ENCODE measurements at places on chromosomes 2 and 18.

- no peak for DNase-seq
Observed at GRCh38 chr18:63233334-63233733, 86.2 kb downstream of the BCL2 start.

- peak; percentile 49 for DNase-seq
Observed at GRCh38 chr2:171522788-171523087, 464 bp downstream of the CYBRD1 start.

GRCh38 chr18:72672364-72673184 lies 128.4 kb upstream of the CBLN2 start:
- DNase-seq, result no peak

DNA sequence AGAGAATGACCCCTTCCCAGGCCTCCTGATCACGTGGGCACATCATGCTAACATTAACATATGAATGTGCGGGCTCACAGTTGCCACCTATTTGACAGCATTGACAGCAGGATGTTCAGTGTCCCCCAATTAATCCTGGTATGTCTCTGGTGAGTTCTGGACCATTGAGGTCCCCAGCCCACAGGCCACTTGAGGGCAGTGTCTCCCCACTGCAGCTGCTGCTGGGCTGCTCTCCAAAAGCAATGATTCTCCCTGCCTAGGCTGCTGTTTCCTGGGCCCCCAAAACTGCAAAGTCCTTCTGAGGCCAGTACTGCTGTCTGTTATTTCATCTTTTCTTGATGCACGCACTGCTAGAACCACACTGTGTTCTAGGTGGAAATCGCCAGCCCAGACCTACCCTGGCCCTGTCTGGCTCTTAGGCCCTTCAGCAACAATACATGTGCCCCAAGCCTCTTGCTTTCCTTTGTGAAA lies 52.7 kb upstream of the MAPK4 start:
- peak; percentile 17 for DNase-seq

GRCh38 chr2:128372621-128373341 lies 54.1 kb upstream of the HS6ST1 start:
- DNase-seq, result peak; percentile 21

- no peak for DNase-seq
Observed at GRCh38 chr2:99607861-99608491, 118.2 kb upstream of the REV1 start.

DNA sequence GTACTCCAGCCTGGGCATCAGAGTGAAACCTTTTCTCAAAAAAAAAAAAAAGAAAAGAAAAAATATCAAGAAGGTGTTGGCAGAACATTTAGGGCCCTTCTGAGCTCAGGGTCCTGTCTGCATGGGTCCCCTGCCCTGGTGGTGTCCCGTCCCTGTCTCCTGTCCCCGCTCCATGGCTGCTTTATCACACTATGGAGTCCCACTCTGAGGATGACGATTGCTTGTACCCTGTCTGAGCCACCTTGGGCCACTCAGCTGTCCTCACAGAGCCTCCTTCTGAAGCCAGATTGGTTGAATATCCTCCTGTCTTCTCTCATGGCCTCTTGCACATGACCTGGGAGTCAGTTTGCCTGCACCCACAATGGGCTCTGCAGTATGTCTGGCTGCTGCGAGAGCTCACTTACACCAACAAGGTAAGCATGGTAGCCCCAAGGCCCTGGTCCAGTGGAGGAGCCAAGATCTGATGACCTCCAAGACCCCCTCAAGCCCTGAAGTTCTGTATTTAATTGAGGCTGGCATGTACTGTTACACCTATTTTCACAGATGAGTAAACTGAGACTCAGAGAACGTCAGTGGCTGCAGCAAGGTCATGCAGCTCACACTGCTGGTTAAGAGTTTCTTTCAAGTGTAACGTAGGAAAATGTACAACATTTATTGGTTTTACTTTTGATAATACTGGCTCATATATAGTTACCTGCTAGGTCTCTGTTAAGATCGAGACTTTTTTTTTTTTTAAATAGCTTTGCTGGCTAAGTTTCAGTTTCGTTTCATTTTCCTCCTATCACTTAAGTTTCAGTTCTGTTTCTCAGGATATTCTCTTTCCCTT lies 16.9 kb upstream of the ZCCHC2 start:
- peak; percentile 60 for DNase-seq

GRCh38 chr2:86649119-86649947 lies 25.7 kb upstream of the RNF103 start:
- DNase-seq, result no peak

DNA sequence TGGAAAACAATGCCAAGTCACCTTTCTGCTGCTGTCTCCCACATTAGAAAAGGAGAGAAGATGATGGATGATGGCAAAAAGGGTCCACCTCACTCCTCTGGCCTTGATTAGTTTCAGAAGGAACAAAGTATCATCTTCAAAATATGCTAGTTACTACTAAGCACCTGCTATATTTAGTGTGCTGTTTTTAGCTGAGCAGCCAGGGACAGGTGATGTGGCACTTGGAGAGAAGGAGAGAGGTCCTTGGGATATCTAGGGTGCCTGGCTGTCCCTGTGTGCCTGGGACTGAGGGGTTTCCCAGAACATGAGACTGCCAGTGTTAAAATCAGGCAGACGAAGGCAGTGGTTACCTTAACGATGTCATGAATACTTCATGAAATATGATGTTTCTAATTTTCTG lies 235.5 kb upstream of the NT5C1B start:
- no peak for DNase-seq

GRCh38 chr2:30414961-30415360 lies 32.1 kb upstream of the LCLAT1 start:
- no peak for DNase-seq

DNA sequence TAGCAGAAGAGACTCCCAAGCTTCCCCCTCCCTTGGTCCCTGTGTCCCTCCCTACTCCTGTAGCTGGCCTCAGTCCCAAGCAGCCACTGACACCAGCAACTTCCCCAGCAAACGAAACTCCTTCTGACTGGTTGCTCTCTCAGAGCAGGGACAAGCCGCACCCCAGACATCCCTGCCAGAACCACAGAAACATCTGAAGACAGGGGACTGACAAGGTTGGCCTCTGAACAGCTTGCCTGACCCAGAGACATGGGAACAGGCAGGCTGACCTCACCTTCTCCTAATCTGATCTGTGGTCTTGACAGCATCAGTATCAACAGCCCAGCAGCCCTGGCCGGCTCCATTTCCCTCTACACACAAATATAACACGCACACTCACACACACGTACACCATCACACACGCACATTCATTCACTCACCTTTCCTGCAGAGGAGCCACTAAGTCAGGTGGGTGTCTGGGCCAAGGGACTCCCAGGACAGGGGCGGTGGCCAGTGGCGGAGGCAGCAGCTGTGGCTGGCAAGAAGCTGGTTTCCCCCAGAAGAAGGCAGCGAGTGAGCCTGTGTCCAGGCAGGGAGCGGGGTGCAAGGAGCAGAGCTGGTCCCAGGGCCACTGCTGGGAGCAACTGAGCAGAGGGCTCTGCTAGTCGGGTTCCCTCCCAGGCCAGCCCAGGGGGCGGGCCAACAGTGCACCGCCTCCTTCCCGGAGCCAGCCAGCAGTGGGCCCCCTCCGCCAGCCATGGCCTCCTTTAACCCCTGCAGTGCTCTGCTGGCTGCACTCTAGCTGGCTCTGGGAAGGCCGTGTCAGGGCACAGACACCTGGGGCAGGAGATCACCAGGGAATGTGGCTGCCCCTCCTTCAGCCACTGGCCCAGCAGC lies 59.1 kb downstream of the TNS1 start:
- no peak for DNase-seq

DNA sequence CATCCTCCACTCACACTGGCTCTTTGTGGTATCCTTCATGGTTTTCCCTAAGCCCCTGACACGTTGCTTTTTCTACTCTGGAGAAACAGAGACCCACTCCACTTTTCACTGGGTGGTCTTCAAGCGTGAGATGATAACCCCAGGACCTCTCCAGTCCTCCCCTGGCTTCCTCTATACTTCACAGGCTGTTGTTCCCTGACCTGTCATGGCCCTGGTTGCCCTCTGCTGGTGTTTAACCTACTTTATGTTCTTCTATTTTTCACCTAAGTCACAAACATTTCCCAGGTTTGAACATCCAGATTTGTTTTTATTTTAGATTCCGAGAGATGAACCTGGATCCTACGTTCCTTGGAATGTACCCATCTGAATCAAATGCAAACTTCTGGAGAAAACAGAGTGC lies 84.5 kb downstream of the AOX1 start:
- no peak for DNase-seq

GRCh38 chr2:114727012-114727411 lies 284.6 kb downstream of the DPP10 start:
- DNase-seq, result no peak

GRCh38 chr2:172596776-172597175 lies 40.9 kb downstream of the PDK1 start:
- DNase-seq, result no peak

DNA sequence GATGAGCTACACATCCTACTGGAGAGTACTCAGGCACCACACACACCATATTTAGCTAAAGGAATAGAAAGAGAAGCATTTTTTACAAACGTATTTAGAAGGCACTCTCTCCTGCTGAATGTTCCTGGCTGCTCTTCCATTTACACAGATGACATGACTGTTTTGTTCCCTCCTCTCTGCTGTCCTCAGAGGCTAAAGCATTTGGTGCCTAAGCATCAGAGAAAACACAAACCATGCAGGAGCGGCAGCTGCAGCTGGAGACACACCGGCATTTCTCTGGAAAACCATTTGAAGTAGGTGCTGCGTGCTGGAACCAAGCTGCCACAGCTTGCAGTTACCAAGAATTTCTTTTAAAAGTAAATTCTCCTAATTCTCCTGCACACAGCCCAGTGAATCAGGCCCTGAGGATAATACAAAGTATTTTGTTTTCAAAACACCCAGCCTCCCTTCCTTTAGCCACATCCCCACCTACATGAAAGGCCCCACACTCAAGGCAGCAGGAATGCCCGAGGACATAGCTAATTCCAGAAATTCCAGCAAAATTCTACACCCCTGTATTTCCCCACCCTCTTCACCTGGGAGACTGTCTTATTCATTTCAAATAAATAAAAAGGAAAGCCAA lies 488.9 kb upstream of the SOX11 start:
- DNase-seq, result no peak

DNA sequence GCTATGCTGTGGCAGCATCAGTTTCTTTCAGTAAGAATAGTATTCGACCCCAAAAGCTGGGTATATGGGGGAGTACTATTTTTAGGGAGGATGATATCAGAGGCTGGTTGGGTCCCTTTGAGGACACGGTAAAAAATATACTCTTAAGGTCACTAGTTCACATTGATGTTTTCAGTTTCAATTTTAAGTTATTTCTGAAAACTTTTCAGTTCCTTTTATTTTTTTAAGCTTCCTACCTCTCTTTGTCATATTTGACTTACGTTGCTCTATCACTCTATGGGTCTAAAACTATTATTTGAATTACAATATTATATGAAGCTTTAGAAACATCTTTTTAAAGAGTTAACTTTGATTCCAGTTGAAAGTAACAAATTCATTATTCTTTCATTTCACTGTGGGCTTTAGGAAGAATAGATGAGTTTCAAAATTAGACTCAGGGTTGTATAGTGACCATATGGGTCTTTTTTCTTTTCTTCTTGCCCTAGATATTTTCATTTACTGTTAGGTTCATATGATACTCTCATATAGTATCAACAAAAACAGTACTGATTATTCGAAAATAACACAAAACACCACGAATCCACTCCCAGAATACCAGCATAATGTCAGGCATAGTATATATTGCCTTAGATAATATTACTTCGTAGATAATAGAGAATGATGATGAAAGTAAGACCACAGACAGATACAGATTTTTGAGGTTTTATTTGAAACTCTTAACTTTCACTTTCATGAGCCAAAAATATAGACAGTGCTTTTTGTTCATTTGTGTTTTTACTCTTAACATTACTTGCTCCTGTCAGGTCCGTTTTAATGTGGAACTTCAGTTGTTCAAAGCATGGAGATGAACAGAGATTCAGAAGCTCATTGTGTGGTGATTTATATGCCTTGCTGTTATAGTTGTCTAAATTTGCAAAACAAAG lies 9.8 kb downstream of the RMDN2 start:
- no peak for DNase-seq

- no peak for DNase-seq
Observed at GRCh38 chr2:161068670-161069069, 91.6 kb upstream of the TANK start.

DNA sequence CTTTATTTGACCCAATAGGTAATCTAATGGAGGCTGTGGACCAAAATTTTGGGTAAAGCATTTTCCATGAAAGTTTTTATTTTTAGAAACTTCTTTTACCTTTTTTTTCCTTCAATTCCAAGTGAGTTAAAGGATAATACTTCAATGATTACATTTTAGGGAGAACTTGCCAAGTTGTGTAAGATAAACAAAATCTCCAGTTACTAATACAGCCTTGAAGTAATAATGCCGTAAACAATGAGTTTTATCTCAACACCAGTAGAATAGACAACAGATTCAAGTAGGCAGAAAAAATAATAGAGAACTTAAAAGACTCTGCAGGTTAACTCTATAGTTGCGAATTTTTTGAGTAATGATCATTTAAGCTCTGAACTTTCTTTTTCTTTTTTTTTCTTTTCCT lies 807.4 kb downstream of the CNTNAP5 start:
- no peak for DNase-seq

GRCh38 chr2:69995511-69995910 lies 34.1 kb upstream of the ASPRV1 start:
- DNase-seq, result peak; percentile 4

Measured in activated T-cell treated with anti-CD3 and anti-CD28 coated beads, Interleukin-2, amount 50 U/mL, for 48 hours (primary cell).